ENCODE measurements at places on chromosomes 12 and 14.

DNA sequence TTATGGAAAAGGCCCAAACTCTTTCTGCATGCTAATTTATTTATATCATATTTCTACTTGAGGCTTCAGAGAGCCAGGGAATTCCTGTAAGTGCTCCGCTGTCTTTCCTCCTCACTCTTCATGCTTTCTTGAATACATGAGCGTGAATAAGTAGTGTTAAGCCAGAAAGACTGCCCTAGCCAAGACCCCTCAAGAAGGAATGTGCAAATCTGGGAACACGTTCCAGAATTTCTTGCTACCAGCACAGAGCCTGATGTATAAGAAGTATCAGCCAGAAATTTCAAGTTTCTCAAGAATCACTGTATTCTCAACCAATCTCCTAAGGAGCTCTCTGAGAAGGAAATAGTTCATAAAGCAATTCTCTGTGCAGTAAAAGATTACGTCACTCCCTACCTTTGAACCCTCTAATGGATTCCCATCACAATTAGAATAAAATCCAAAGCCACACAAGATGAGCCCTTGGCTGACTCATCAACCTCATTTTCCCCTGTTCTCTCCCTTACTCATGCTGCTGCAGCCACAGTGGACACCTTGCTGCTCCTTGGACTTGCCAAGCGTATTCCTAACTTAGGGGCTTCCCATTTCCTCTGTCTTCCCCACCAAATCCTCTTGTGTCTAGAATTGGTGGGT is 6.9 kb upstream of the TSPAN8 start:
- DNase-seq = no peak

GRCh38 chr12:131430158-131430742 is 280.6 kb upstream of the SFSWAP start:
- DNase-seq = no peak

- DNase-seq = no peak
Measured at GRCh38 chr12:64747695-64748094, 11.5 kb downstream of the GNS start.

GRCh38 chr12:21828779-21829178 is 54.3 kb upstream of the KCNJ8 start:
- no peak for DNase-seq

- DNase-seq = no peak
Measured at GRCh38 chr12:12404297-12404696, 47.4 kb downstream of the BORCS5 start.

- no peak for DNase-seq
Measured at GRCh38 chr12:28568118-28568517, 377.9 kb downstream of the CCDC91 start.

GRCh38 chr12:3049176-3049575 is 28.0 kb upstream of the TSPAN9 start:
- DNase-seq = no peak

GRCh38 chr12:2051700-2052621 is 826 bp upstream of the CACNA1C start:
- DNase-seq = no peak

DNA sequence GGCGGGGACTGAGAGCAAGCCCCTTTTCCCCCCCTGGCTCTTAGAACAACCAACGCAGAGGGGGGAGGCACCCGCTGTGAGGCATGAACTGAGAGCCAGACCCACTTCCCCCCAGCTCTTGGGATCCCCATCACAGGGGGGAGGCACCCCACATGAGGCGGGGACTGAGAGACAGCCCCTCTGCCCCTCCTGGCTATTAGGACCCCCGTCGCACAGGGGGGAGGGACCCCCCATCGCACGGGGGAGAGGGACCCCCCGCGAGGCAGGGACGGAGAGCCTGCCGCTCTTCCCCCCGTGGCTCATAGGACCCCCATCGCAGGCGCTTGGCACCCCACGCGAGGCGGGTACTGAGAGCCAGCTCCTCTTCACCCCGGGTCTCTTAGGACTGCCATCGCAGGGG is 195.8 kb upstream of the PZP start:
- no peak for DNase-seq

Measured in vagina (tissue), 2 donors.